ENCODE measurements at places on chromosomes 6 and 20. TPM values are rescaled to one million over a fixed set of nuclear protein-coding genes. Genes with fewer than 3 reads are reported as not detected.

The INSM1 gene
- total RNA-seq = not detected

The DTNBP1 gene
- 30.8 TPM for total RNA-seq

GRCh38 chr6:32968867-32969684 lies 682 bp downstream of the BRD2 start:
- peak; percentile 48 for DNase-seq
- H3K36me3 ChIP-seq = peaks cover under 1% of the 10 kb centered on the region
- H3K27ac ChIP-seq = peak overlapping the region; percentile 94
- H3K4me3 ChIP-seq = peak overlapping the region; percentile 98
- H3K27me3 ChIP-seq = no peaks in the 10 kb centered on the region

GRCh38 chr6:39490108-39490507 lies 167.6 kb upstream of the KCNK16 start:
- H3K36me3 ChIP-seq = no peaks in the 10 kb centered on the region
- H3K4me1 ChIP-seq = no peaks in the 10 kb centered on the region
- DNase-seq = no peak
- no peaks in the 10 kb centered on the region for H3K27me3 ChIP-seq

The COX4I2 gene
- not detected for total RNA-seq

The NRN1 gene
- total RNA-seq = 0.22 TPM

GRCh38 chr20:12321736-12322135 lies 404.0 kb downstream of the BTBD3 start:
- H3K36me3 ChIP-seq = no peaks in the 10 kb centered on the region
- no peaks in the 10 kb centered on the region for H3K4me1 ChIP-seq
- H3K27me3 ChIP-seq = no peaks in the 10 kb centered on the region

Data from naive thymus-derived CD4-positive, alpha-beta T cell (primary cell).